ENCODE measurements at places on chromosomes 1 and 21. TPM values are rescaled to one million over a fixed set of nuclear protein-coding genes. Genes with fewer than 3 reads are reported as not detected.

ACKR1 gene
- total RNA-seq = not detected

PAQR6 gene
- total RNA-seq = 9.3 TPM

AMY2B gene
- total RNA-seq = 9.2 TPM

CNR2 gene
- total RNA-seq = 0.05 TPM

C8A gene
- not detected for total RNA-seq

ATAD3C gene
- total RNA-seq = 1.1 TPM

TSACC gene
- not detected for total RNA-seq

SV2A gene
- total RNA-seq = 14.6 TPM

PIGR gene
- 0.05 TPM for total RNA-seq

KIF17 gene
- 1.0 TPM for total RNA-seq
